Left cardiac atrium (tissue), 4 donors: ENCODE measurements at places on chromosomes 1 and 21.
A peak's percentile ranks its signal among the peaks of the same experiment; 100 is the strongest.

GRCh38 chr1:25924454-25924853, 18.2 kb upstream of the STMN1 start:
- DNase-seq, result no peak

GRCh38 chr1:156700736-156701531, 4.4 kb downstream of the CRABP2 start:
- DNase-seq, result no peak

DNA sequence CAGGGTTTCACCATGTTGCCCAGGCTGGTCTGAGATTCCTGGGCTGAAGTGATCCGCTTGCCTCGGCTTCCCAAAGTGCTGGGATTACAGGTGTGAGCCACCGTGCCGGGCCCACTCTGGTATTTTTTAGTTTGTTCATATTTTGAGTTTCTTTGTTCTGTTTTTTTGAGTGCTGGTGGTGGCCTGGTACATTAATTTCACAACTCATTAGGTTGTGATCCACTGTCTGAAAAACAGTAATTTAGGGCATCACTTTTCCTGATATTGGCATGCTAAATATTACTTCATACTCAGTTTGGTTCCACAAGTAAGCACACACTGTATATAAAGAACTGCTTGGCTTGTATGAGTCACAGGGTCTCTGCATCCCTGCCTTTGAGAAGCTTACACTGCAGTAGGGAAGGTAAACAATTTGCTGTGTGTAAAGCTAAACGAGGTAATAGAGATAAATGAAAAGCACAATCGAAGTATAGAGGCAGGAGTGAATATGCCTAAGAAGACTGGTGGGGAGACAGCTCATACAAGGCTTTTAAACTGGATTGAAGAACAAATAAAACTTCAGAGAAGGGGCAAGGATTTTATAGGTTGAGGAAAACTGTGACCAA, 7.7 kb downstream of the SNX27 start:
- no peak for DNase-seq

GRCh38 chr1:22773981-22774832, 63.6 kb downstream of the EPHB2 start:
- peak; percentile 83 for DNase-seq

DNA sequence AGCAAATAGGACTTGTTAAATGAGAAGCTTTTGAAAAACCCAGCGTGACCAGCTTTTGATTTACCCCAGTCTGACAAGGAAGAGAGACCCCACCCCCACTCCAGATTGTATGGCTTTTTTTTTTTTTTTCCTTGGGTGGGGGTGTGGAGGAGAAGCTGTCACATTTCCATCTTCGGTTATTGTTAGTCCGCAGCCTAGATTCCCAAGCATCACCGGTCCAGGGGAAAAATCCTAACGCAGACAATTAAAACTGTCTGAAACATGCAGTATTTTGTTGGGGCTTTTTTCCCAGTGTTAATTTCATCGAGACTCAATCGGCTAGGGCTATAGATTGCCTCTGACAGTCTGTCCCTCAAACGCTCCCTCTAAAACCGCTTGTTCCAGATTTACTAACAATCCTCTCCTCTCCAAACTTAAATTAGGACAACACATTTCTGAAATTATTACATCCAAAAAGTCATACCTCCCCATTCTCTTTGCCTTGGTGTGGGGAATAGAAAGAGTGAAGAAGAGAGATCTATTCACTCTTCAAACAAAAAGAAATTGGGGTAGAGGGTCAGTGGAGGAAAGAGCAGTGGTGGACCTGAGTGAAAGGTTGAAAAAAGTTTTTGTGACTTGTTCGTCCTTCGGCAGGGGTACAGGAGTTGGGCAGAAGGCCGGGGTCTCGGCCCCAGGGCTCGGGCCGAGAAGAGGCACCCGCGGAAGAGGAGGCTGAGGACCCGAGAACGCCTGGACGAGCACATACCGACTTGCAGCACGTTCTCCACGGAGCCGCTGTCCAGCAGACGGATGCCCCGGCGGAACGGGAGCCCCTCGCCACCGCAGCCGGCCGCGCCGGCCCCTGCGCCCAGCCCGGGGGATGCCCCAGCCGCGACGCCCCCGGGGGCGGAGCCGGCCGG, 1.1 kb downstream of the ZSWIM5 start:
- peak; percentile 63 for DNase-seq

DNA sequence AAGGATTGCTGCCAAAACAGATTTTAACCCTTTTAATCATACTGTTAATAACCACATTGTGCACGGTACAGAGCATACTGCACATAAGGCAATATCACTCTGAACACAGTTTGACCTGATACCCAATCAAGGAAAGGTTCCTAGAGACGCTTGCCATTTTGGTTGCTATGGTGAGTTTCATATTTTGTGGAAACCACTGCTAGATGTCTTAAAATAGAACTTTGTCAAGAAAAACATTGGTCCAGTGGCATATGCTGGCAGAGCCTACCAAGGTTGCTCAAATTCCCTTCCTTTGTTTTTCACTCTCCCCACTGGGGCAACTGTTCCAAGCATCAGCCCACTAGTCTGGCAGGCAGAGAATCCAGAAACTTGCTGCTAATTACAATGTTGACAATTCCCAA, 114.8 kb upstream of the DPYD start:
- no peak for DNase-seq

- DNase-seq, result no peak
Measured at GRCh38 chr1:177487481-177487880, 316.7 kb downstream of the BRINP2 start.

GRCh38 chr1:203638950-203639349, 12.3 kb downstream of the ATP2B4 start:
- peak; percentile 42 for DNase-seq

DNA sequence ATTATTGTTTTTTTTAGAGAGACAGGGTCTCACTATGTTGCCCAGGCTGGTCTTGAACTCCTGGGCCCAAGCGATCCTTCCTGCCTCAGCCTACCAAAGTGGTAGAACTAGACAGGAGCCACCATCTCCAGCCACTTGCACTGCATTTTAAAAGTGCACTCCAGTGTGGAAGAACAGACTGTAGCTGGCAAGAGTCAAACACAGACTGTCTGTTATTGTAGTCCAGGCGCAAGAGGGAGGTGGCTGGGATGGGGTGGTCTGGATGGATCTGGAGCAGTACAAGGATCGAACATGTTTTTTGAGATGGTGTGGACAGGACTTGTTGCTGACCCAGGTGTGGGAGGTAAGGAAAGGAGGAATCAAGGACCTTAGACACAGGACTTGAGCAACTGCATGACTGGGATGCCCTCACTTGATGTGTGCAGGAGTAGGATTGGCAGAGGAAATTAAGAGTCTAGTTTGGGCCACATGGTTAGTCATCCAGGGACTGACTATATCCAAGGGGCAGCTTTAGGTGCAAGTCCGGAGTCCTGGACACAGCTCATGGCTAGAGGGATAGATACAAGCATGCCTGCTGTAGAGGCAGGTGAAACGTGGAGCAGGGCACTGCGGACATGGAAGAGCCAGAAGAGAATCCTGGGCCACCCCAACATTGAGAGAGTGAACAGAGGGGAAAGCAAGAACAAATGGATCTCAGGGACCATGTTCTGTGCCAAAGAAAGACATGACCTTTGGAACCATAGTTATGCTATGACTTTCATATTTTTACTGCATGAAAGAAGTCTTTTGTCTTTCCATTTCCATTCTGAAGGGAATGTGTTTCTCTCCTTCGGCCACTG, 42.0 kb downstream of the ELK4 start:
- DNase-seq, result no peak

- no peak for DNase-seq
Measured at GRCh38 chr1:117127795-117128194, 6.2 kb upstream of the TRIM45 start.

GRCh38 chr1:234913278-234913649, 215.4 kb downstream of the TOMM20 start:
- DNase-seq, result no peak

DNA sequence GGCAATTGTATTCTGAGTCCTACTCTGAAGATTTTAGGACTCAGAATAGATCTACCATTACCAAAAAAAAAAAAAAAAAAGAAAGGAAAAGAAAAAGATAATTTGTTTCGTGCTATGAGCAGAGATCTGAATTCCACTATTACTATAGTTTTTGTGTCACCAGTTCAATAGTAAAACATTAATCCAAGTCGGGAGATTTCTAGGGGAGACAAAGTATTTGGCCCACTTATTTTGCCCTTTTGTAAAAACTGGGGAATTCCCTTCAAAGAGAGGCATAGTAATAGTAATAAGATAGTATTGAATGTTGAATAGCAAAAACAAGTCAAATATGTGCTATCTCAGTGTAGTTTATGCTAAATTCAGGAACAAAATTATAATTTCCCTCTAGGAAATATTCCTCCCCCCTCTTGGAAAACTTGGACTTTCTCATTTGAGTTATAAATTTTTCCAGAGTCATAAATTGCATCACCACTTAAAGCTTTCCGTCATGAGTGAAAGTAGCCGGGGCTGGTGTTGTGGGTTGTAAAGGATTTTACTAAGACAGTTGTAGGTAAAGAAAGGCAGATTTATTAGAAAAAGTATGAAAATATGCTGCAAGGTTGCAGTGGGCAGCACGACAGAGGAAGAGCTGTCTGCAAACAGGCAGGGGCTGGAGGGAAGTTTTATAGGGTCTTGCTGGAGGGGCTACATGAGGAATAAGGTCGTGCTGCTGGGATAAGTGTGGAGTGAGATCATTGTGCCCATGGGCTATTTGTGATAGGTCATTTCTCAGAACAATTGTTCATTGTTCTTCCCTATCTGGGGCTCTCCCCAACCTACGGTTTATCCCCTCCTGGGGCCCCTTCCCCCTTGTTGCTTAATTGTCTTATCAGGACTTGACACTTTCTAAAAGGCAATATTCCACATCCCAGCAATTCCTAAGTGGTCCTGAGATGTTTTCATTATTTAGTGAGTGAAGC, 1009.9 kb downstream of the PLA2G4A start:
- DNase-seq, result no peak

GRCh38 chr21:41584603-41585176, 76.7 kb upstream of the TMPRSS2 start:
- no peak for DNase-seq

DNA sequence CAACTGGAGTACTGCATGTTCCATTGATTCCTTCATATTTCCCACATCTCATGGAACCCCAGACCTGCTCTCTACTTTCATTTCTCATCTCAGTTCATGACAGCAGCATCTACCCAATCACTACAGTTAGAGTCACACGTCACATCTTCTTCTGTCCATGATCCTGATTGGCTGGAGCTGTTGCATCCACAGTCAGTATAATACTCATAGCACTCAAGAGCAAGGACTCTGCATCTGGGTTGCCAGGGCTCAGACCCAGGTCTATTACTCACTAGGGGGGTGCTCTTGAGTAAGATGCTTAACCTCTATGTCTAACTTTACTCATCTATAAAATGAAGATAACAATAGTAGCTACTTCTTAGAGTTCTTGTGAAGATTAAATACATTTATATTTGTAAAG, 4.4 kb upstream of the XPR1 start:
- DNase-seq, result no peak

DNA sequence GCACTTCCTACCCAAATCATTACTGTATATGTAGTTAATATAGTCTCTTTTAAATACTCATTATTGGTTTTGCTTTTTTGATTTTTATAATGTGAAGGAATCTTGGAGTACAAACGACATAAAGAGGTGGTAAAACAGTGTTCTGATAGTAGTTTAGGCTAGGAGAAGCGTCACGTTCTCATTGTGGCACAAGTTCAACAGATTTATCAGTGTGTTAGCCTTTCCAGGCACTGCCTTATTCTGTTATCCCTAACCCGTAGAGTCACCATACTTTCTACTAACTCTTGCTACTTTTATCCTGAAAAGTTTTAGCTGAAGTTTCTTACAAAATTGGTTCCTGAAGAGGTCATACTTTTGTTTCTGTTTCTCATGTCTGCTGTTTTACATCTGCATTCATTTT, 174.6 kb upstream of the CACYBP start:
- no peak for DNase-seq

DNA sequence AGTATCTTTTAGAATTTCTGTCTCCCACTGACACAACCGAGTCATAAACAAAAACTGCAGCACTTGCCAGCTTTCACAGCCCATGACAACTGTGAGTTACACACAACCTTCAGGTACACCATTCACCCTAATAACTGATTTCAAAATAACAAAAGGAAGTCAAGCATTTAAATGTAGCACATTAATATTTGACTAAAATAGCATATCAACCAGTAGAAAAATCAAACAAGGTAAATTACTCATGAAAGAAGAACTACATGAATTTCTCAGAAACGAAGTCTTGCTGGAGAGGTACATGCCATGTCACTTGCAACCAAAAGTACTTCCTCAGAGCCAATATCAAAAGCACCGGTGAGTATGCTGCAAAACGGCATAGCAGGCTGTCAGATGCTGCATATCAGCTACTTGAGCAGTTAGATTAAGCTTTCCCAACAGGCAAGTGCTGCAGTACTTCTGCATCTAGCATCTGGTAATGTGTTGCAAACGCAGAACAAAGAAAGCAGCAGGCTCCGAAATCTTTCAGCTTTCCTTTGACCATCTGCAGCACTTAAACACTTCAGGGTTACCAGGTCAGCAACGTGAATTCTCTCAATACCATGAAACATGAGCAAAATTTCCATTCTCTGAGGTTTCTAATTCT, 223.2 kb downstream of the SMYD3 start:
- no peak for DNase-seq

DNA sequence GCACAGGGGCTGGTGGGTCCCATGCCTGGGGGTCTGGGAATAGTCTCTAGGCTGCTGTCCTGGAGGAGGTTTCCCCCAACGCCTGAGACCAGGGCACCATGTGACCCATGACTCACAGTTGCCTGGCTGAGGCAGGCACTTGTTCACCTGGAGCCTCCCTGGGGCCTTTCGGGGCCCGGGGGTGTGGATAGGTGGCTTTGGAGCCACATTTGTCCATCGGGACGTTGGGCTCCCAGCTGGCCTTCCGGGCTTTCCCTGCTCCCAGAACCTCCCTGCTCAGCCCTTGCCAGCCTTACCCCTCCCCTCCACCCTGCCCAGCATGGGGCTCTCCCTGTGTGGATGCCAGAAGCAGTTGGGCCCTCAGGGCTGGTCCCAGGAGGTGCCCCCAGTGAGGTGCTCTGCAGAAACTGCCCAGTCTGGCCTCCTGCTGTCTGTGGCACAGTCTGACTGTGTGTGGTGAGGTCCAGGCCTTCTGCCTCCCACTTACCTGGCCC, 14.2 kb downstream of the COL6A1 start:
- DNase-seq, result peak; percentile 29

DNA sequence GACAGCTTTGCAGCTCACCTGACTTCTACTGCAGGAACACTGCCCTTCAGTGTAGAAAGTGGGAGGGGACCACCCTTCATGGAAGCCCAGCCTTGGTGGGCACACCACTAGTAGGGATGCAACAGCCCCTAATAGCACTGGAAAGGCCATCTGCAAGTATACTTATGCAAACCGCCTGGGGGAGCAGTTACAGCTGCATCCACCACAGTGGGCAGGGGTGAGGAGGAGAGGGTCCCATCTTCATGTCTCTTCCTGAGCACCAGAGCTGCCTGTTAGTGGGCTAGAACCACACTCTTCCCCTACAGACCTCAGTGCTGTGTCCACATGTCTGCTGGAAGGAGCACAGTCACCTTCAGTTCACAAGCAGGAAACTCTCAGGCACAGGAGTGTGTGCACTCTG, 66.2 kb upstream of the LHX8 start:
- no peak for DNase-seq

DNA sequence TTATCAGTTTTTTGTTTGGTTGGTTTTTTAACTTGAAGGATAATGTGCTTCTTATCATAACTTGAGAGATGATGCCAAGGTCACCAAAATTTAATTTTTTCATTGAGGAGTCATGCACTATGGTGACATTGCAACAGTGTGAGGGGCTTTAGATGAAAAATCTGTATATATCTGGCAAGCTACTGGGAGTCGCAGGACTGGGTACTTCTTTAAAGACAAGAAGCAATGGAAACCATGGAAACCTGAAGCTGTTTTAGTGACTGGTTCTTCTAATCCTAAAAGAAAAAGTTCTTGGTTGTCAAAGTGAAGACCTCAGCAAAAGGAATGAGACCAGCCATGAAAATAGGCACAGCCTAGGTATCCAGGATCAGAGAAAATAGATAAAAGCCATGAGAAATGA, 31.1 kb downstream of the ZC3H11B start:
- DNase-seq, result no peak
